Stimulated activated CD4-positive, alpha-beta T cell treated with anti-CD3 and anti-CD28 coated beads, Interleukin-15, amount 100 ng/mL, for 1 hour (primary cell): ENCODE measurements at places on chromosomes 13 and 19.

DNA sequence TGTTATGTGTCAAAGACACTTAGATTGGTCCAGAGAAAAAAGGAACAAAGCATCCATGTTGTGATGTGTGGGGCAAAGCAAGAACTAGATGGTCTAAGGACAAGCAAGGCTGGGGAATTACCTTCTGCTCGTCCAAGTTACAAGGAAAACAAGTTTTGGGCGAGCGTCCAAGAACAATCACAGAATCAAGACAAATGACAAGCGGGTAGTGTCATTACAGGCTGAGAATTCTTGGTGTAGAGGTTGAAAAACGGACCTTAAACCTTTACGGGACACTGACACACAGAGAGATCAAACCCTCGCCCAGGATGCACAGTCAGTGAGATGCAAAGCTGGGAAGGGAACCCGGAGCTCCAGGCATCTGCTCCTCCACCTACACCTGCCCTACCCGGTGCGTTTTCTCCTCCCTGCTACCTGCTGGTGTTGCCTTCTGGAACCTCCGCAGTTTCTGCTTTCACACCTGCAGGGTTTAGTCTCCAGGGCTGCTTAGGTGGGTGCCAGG is 515 bp upstream of the ZNF324B start:
- no peak for DNase-seq

DNA sequence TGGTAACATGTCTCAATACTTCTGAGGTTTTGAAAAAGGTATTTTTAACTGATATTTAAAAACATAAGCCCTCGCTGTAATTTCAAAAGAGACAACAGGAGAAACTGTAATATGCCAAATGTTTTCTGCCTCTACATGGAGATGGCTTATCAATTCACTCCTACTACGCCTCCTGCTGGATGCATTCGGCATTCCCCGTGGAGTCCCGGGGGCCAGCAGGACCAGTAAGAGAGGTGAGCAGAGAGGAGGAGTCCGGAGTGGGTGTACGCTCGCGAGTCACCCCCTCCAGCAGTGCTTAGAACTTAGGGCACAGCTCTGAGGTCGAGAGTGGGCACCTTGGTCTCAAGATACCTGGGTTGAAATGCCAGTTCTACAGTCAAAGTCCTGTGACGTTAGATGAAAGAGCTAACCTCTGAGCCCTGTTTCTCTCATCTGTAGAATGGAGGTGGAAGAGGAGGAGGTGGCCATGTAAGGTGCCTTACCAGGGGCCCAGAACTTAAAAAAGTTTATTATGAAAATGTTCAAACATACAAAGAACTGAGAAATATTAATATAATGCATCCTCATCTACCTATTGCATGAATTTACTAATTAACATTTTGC is 110.2 kb downstream of the STK24 start:
- no peak for DNase-seq

GRCh38 chr19:33860312-33861090 is 63.8 kb downstream of the KCTD15 start:
- no peak for DNase-seq

DNA sequence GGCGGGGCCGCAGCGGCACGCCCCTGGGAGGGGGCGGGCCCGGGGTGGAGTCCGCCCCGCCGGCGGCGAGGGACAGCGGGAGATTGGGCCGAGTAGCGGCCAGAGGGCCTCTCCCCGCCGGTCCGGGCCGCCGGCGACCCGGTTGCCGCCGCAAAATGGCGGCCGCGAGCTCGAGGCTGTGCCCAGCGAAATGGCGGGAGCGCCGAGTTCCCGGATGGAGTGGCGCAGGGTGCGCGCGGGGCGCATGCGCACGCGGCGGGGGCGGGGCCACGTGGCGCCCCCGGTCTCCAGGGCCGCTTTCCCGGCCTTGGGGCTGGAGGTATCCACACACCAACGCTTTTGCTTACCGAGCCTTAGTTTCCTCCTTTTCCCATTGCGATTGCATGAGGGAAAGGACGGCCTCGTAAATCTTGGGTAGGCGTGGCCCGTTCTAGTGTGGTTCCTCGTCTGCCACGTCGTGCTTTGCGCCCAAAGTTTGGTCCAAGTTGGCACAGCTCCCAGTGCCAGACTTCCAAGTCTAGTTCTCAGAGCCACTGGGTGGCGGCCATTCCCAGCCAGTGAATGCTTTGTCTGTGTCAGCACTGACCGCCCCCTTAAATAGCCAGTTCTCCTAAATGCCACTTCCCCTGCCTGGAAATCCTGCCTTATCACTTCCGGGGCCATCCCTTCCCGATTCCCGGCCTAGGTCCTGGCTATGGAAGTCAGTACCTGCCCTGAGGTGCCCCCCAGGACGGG is 513 bp downstream of the CIRBP start:
- peak; percentile 78 for DNase-seq

DNA sequence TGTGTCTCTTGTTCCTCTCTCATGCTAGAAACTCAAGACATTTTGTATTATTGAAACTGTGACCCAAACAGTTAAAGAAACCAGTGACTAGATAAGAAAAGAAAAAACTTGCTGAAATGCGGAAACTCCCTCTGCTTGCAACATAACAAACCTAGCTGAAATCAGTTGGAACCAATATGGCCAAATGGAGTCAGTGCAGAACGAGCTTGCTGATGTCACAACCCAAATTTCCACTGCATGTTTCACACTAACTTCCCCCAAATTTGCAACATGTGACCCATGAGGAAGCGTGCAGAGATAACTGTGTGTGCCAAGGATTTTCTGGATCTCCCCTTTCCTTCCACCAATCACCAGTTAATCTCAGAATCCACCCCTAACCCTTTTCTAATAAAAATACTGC is 208.0 kb downstream of the DLEU7 start:
- no peak for DNase-seq

- DNase-seq = no peak
These were observed 10.6 kb downstream of the RFC3 start for GRCh38 chr13:33828431-33829129.

- no peak for DNase-seq
These were observed 5.4 kb downstream of the MTMR6 start for GRCh38 chr13:25281935-25282332.

DNA sequence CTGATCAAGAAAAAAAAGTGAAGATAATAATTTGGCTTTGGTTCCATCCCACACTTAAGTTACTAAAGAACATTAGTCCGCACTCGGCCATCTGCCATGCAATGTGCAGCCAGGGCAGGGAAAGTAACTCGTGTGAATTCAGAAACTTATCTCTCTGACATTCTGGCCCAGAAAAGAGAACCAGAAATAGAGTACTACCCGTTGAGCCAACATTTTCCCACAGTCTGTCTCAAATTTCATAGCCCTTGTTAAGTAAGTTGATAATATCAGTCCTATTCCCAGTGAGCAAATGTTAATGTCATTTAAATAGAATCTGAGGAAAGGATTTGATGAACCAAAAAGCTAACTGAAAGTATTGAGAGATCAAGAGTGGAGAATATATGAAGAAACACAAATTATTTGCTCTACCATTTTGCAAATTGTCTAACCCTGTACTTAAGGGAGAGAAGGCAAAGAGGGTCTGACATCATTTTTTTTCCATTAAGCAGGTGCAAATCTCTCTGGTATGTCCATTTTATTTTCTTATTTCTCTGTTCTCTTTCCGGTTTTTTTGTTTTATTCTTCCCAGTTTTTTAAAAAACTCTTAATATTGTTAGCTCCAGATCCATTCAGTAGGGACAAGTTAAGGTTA is 156.3 kb downstream of the NDFIP2 start:
- no peak for DNase-seq

DNA sequence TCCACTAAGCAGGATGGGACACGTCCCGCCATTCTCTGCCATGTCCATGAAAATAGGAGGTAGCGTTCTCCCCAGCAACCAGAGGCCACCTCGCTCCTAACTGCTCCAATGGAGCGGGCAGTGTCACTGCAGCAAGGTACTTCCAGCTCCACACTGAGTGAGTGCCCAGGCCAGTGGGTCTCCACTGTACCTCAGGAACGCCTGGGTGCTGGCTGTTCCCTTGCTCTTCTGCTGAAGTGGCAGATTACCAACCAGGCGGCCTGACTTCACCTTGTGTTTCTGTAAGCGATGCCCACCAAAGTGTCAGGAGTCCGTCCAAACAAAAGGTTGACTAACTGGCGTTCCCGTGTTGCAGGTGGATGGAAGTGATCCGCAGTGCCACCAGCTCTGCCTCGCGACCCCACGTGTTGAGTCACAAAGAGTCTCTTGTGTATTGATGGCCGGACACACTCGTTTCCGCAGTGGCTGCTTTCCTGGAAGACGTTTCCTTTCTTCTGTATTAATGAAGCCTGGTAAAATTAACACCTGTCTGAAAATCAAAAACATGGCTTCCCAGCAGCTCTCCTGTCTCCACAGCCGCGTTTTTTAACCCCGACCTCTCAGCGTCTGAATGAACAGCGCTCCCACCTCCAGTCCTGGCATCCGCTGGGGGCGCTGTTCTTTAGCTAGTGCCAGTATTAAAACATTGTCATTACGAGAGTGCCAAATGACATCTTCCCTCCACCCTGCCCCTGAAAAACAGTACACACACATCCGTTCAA is 128.8 kb downstream of the STK24 start:
- no peak for DNase-seq

GRCh38 chr19:33832633-33833032 is 36.0 kb downstream of the KCTD15 start:
- DNase-seq = no peak

- no peak for DNase-seq
These were observed 727.6 kb upstream of the ARGLU1 start for GRCh38 chr13:107295416-107296140.

DNA sequence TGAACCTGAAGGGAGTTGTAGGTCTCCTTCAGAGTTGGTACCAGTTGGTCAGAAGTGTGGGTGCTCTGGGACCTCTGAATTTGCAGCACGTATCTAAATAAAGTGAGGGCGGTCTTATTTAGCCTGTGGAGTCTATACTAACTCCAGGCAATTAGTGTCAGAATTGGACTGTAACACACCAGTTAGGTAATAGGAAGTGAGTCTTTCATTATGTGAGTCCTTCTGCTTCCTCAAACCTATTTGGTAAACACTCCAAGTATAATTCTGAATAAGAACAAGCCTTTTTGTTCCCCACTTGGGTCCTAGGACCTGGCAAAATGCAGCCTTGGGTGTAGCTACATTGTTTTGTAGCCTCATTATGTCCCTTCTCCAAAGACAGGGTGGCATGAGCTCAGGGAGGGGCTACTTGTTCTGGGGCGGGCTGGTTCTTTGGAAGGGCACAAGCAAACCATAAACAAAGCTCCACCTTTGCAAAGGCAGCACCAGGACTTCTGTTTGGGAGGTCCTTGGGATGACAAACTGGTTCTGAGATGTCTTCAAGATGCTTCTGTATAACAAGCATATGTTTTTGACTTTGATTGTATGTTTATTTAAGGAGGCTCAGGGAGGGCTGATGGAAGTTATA is 418.0 kb downstream of the ZNF536 start:
- DNase-seq = no peak

DNA sequence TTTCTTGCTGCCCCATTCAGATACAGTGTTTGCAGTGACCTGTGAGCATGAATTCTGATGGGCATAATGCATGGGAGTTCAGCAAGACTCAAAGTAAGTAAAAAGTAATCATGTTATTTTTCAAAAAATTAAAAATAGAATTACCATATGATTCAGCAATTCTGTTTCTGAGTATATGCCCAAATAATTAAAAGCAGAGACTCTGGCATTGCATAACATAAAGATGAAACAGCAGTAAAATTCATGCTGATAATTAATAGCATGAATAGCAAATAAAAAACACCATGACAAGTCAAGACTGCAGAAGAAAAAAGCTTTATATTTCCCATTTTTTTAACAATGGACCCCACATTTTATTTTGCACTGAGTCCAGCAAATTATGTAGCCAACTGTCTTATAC is 21.3 kb downstream of the RNF6 start:
- DNase-seq = no peak

DNA sequence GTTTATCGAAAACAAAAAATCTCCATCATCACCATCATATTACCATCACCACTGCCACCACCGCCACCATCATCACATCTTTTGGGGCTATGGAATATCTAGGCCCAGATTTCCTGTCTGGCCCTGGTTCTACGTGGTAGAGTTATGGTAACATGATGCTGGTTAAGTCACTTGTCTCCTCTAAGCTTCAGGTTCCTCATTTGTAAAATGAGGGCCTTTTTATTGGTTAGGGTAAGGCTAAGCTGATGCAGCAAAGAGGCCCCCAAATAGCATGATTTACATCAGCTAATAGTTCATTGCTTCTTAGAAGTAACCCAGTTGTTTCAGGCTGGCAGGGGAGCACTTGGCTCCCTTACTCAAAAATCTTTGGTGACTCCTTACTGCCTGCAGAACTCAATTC is 37.9 kb downstream of the PCDH8 start:
- no peak for DNase-seq

GRCh38 chr19:14441041-14441938 is 8.2 kb downstream of the PKN1 start:
- DNase-seq = no peak

DNA sequence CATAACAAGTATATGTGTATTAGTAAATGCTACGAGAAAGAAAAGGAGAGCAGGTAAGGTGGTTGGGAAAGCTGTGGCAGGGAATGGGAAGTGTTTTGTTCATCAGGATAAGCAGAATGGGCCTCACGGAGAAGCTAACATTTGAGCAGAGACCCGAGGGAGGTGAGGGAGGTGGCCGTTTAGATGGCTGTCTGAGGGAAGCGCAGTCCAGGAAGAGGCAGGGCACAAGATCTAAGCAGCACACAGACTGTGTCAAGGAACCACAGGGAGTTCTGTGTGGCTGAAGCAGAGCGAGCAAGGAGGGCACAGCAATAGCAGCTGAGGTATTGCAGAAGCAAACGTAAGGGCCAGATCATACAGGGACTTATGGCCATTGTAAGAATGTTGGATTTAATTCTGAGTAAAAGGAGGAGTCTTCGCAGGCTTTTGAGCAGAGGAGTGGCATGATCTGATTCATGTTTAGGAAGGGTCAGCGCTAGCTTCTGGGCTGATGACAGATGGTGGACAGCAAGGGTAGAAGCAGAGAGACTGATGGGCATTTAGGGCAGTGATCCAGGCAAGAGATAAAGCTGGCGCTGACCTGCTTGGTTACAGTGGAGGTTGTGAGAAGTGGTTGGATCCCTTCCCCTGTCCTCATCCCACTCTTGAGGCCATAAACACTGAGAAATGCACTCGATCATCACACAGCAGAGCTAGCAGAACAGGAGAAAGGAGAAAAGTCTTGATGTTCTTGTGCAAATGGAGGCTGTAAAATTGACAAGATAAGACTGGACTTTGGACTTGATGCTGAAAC is 199.9 kb downstream of the LACC1 start:
- DNase-seq = no peak

GRCh38 chr13:106916329-106916976 is 348.5 kb upstream of the ARGLU1 start:
- DNase-seq = no peak

DNA sequence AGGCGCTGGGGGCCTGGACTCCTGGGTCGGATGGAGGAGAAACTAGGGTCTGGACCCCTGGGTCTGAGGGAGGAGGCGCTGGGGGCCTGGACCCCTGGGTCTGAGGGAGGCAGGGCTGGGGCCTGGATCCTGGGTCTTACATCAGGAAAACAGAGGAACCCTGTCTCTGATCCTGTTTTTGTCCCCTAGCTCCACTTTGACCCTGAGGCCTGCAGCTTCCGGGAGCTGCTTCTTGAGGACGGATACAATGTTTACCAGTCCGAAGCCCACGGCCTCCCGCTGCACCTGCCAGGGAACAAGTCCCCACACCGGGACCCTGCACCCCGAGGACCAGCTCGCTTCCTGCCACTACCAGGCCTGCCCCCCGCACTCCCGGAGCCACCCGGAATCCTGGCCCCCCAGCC is 2.4 kb downstream of the FGF21 start:
- DNase-seq = no peak

GRCh38 chr13:48527955-48528354 is 4.9 kb downstream of the RCBTB2 start:
- no peak for DNase-seq
